NCI-H446 treated with DMSO at 0.1 percent for 48 hours (cell line): ENCODE measurements at places on chromosomes 7 and 10.

DNA sequence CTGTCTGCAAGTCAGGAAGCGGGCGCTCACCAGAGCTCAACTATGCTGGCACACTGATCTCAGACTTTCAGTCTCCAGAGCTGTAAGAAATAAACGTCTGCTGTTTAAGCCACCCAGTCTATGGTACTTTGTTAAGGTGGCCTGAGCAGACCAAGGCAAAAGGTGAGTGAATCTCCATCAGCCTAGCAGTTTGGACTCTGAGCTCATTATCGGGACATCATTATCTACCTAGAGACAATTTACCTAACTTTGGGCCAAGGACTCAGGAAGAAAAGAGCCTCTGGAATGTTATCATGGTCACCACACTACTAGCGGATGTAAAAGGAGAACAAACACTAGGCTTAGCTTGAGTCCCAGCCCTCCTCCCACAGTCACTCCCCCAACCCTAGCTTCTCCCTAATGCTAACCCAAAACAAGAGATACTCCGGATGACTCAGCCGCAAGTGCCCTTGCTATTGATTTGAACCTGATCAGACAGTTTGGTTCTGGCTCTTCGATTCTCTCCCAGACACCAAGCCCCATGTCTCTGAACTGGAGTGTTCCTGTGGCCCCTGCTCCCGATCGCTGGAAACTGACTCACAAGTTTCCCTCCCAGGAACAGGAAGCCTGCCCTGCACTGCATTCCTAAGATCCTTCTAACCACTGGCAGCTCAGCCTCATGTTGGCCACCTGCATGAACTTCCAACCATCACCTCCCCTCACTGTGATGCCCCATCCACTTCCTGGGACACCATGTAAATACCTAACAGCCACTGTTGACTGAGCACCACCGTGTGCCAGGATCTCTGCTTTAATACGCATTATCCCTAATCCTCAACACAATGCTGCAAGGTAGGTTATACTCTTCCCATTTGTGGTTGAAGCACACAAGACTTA is 34.5 kb downstream of the CREB3L2 start:
- no peak for DNase-seq

- no peak for DNase-seq
These were observed 89.8 kb downstream of the UNCX start for GRCh38 chr7:1322240-1323110.

DNA sequence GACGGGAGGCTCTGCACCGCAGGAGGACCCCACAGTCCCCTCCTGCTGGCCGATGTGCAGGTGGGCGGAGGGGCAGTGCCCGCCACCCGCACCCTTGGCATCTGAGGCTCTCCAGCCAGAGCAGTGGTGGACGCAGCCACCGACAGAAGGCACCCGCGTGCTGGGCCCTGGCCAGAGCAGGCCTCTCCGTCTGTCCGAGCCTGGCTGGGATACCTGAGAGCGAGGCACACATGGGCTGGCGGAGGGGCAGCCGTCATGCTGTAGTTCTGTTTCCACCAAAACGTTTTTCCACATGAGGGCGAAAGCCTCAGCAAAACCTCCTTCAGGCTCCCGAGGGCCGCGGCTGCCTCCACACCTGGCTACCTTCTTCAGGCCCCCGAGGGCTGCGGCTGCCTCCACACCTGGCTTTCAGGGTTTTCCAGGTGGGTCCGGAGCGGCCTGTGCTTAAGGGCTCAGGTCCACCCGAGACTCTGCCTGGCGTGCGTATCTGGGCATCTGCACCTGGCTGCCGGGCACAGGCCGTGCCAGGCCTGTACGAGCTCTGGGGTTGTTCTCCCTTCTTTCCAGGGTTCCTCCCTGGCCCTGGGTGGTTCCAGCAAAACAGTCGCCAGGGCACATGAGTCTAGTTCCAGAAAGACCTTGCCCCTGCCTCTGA is 115.5 kb downstream of the INPP5A start:
- DNase-seq, result no peak

DNA sequence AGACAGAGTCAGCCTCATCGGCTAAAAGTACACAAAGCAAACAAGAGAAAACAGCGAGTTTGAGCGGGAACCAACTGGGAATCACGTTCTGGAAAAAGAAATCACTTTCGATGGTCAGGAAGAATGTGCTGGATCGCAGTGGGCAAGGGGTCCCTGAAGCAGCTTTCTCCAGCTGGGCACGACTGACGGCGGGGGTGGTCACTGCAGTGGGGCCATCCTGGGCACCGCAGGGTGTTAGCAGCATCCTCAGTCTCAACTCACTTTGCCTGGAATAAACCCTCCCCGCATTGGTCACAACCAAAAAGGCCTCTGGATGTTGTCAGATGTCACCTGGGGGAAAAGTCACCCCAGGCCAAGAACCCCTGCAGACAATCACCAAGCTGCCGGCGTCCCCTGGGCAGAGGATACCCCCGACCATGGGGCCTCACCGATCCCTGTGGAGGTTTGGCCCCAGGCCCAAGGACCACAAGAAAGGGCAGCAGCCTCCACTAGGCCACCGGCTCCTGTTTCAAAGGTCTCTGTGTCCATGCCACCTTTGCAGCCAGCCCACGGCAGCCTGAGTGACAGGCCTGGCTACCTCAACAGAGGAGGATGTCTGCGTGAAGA is 42.9 kb downstream of the EBF3 start:
- no peak for DNase-seq

GRCh38 chr7:99644431-99644830 is 27.7 kb downstream of the ZSCAN25 start:
- no peak for DNase-seq

DNA sequence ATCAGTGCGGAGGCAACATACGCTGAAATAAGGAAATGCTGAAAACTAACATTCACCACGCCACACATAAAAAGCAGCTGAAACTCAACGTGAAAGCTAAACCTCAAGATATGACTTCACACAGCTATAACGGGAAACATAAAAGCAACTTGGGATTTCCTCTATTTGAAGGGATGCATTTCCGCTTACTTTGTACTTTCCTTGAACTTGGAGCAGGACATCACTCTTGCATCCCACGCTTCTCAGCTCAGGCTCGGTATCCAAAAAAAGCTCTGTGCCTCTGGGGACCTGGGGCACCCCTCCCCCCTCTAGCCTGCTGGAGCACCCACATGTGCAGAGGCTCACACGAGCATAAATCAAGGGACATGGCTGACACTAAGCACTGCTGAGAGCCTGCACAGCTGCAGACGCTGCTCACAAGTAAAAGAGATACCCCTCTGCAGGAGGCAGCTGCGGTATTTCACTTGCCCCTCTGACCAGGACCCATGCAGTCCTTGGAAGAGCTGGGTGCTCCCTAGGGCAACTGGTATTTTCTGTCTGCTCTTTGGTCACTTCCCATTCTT is 34.2 kb downstream of the PARD3 start:
- no peak for DNase-seq

- DNase-seq, result no peak
These were observed 358.7 kb downstream of the ELMO1 start for GRCh38 chr7:37089972-37090371.

DNA sequence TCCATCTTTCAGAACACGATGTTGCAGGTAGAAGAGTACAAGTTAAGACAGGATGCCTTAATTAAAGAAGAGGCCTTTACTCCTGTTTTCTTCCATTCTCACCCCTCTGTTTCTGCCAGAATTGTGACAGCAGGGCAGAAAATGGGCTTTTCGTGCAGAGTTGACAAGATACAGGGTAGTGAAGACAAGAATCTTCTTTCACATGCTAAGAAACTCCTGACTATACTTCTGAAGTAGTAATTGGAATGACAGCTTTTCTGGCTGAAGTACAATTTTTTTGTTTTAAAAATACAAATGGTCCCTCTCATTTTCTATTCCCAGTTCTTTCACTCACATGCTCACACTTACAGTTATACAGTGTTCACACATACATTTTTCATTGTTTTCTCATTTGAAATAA is 22.1 kb downstream of the HDAC9 start:
- no peak for DNase-seq

GRCh38 chr7:103636153-103636552 is 190.1 kb upstream of the SLC26A5 start:
- DNase-seq, result no peak

- no peak for DNase-seq
These were observed 25.1 kb downstream of the DDIT4 start for GRCh38 chr10:72298592-72299519.

GRCh38 chr10:28463141-28463540 is 69.8 kb upstream of the WAC start:
- no peak for DNase-seq
